Fibroblast of lung (primary cell): ENCODE measurements at places on chromosomes 6 and 20. TPM values are rescaled to one million over a fixed set of nuclear protein-coding genes. Genes with fewer than 3 reads are reported as not detected.

The CDSN gene
- not detected in 2 replicates for total RNA-seq

GRCh38 chr6:112266331-112266730 lies 12.0 kb upstream of the LAMA4 start:
- no peak overlapping the region for H3K27ac ChIP-seq
- H3K4me3 ChIP-seq: no peak overlapping the region
- no peaks in the 10 kb centered on the region for H3K36me3 ChIP-seq
- DNase-seq: no peak
- no peaks in the 10 kb centered on the region for H3K4me1 ChIP-seq

DNA sequence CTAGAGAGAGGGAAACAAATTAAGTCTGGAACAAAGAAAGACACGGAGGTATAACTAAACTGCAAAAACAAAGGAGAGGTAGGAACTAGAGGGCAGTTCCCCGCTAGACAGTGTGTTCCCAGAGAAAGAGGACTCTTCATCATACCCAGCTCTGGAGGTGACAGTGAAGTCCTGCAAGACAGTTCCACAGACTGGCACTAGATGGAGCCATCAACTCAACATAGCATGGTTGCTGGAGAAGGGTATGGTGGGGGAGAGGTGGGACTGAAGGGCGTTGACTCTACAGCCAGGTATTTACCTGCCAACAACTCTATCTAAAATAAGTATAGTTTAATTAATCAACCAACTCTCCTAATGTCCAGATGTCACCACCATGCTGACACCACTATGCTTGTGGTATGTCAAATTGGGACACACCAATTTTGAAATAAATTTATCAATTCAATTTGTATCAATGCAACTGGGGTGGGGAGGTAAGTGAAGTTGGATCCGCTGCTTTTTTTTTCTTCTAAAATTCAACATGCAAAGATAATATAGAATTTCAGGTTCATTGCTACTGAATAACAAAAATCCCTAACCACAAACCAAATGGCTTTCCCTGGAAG lies 9.7 kb downstream of the BACH2 start:
- no peaks in the 10 kb centered on the region for H3K36me3 ChIP-seq
- no peak overlapping the region for H3K4me3 ChIP-seq
- peaks cover 2% of the 10 kb centered on the region for H3K4me1 ChIP-seq

The LTV1 gene
- total RNA-seq: 17.5 and 18.2 TPM in 2 replicates

DNA sequence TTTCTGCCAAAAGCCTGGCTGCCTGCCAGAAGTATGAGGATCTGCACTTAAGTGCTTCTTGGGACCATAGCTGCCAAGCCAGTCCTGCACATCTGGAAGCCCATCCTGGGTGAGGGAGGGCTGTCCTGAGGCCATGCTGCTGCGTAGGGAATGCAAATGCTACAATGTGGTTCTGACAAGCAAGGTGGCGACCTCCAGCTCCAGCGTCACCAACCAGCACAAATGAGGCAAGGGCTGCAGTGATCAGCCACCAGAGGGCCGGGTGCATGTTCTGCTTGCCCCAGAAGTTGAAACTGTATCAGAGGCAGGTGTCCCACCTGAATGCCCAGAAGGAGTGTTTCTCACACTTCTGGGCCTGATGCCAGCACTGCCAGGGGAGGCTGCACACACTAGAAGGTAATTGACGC lies 99.1 kb upstream of the KCNQ5 start:
- no peak for DNase-seq
- H3K4me3 ChIP-seq: no peak overlapping the region
- no peaks in the 10 kb centered on the region for H3K36me3 ChIP-seq
- no peaks in the 10 kb centered on the region for H3K27me3 ChIP-seq

DNA sequence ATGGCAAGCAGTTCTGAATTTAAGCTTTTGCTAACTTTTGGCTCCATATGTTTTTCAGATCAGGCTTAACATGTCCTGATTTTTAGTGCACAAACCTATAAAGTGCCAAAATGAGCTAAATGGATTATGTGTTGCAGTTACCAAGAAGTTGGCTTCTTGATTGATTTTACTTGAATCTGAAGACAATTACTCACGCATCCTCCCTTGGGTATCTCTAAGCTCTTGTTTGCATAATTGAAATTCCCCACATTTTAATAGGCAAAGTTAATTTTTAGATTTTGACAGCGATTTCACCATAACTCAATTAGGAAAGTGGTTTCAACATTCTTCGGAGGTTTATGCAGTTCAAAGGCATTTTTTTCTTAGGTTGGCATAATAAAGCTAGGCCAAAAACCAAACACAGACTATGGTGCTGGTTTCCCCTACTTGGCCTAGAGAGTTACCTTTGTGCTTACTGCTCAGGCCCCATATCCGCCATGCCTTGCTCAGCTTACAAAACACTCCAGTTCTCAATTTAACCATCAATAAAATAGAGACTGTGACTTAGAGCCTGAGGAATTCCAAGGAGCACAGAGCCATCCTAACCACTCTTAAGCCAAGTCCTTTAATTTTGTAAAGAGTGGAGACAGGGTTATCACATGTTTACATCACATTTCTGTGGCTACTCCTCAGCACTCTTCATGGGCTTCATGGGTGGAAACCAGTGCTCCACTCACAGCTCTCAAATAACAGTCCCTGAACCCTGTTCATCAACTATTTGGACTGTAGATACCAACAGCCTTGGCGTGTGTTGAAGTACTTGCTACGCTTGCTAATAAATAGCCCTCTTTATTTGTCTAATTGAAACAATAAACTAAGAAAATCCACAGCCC lies 32.1 kb downstream of the LAMA4 start:
- peaks cover 52% of the 10 kb centered on the region for H3K4me1 ChIP-seq
- no peaks in the 10 kb centered on the region for H3K36me3 ChIP-seq
- DNase-seq: peak; percentile 83
- H3K4me3 ChIP-seq: no peak overlapping the region
- peak overlapping the region; percentile 58 for H3K27ac ChIP-seq
- no peaks in the 10 kb centered on the region for H3K27me3 ChIP-seq

DNA sequence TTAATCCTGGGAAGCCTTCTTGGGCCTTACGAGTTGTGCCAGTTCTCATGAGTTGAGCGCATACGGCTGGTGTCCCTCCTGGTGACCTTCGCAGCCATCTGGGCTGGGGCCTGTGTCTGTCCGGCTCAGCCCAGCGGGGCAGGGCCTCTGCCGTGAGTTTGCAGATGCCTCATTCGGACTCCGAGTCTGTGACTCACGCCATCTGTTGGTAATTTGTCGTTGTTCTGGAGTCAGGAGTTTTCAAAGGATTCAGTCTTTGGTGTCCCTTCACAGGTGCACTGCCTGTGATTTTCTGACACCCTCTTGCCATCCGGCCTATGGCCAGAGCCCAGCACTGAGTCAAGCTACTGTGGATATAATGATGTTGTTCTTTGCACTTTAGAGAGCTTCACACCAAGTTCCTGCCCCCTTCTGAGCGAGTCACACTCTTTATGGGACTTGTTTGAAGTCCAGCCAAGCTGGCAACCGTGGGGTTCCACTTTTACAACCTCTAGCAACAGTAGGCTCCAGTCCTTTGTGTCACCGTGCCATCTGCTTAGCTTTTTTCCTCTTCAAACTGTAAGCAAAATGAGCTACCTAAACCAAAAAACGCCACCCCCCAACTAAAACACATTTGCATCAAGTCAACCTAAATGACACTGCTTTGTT lies 175.6 kb downstream of the AIG1 start:
- no peaks in the 10 kb centered on the region for H3K27me3 ChIP-seq
- peak; percentile 21 for DNase-seq
- no peak overlapping the region for H3K27ac ChIP-seq
- H3K4me1 ChIP-seq: no peaks in the 10 kb centered on the region
- H3K36me3 ChIP-seq: no peaks in the 10 kb centered on the region
- no peak overlapping the region for H3K4me3 ChIP-seq

DNA sequence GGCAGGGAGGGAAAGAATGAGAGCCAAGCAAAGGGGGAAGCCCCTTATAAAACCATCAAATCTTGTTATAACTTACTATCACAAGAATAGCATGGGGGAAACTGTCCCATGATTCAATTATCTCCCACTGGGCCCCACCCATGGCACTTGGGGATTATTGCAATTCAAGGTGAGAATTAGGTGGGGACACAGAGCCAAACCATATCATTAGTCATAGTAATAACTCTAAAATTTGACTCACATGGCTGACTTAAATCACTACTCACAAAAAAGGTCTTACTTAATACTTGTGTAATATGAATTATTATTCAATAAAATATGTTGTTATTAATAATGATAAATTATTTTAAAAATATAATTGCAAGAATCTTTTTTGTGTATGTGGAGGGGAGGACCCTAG lies 178.1 kb upstream of the TCF21 start:
- H3K36me3 ChIP-seq: no peaks in the 10 kb centered on the region
- no peaks in the 10 kb centered on the region for H3K27me3 ChIP-seq
- no peak overlapping the region for H3K27ac ChIP-seq
- H3K4me3 ChIP-seq: no peak overlapping the region
- no peak for DNase-seq

- peaks cover 34% of the 10 kb centered on the region for H3K27me3 ChIP-seq
- no peak for DNase-seq
- no peak overlapping the region for H3K27ac ChIP-seq
- H3K36me3 ChIP-seq: no peaks in the 10 kb centered on the region
These were observed 905 bp upstream of the SLC12A5 start for GRCh38 chr20:46028110-46028509.

- no peaks in the 10 kb centered on the region for H3K36me3 ChIP-seq
- DNase-seq: no peak
- no peaks in the 10 kb centered on the region for H3K4me1 ChIP-seq
- no peaks in the 10 kb centered on the region for H3K27me3 ChIP-seq
These were observed 120.4 kb upstream of the GGTLC1 start for GRCh38 chr20:24109008-24109407.

DNA sequence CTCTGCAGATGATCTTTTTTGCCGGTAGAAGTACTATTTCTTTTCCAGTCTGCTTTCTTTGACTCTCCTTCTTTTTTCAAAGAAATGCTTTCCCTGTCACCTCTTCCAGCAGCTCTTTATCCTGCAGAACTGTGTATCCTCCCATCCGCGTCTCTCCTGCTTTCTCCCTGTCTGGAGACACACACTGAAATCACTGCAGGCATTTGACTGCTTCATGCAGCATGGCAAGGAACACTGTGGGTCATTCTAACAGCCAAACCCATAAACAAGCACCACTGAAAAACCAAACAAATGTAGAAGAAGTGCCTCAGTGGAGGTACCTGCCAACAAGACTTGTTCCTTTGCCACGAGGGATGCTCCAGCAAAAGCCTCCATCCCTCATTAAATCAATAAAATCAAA lies 403.7 kb upstream of the CITED2 start:
- peaks cover 2% of the 10 kb centered on the region for H3K4me1 ChIP-seq
- H3K36me3 ChIP-seq: no peaks in the 10 kb centered on the region
- DNase-seq: no peak
- no peak overlapping the region for H3K4me3 ChIP-seq
- no peaks in the 10 kb centered on the region for H3K27me3 ChIP-seq

The EPHA7 gene
- total RNA-seq: under 0.01 TPM in 1 of 2 replicates, not detected in the other
